ENCODE measurements at places on chromosomes 3 and 15.

- DNase-seq, result no peak
These were observed 52.2 kb downstream of the SATB1 start for GRCh38 chr3:18372786-18373405.

- DNase-seq, result no peak
These were observed 2.0 kb upstream of the PFKFB4 start for GRCh38 chr3:48558493-48559134.

GRCh38 chr3:127418560-127419147 lies 130.8 kb upstream of the PRR20G start:
- no peak for DNase-seq

DNA sequence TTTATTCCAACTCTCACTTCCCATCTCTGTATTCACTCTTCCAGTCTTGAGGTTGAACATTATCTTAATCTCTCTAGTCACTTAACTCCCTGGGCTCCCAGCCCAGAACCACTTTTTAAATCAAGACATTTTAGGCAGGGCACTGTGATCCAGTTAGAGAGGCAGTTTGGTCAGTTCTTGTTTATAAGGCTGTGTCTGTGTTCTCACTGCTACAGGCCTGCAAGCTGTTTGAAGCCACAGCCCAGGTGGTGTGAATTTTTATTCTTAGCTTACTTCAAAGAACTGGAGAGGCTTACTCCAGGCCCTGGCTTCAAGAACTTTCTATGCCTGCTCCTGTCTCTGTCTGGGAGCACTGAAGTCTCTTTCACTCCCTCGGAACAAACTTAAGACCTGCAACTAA lies 906.1 kb downstream of the CADM2 start:
- no peak for DNase-seq

DNA sequence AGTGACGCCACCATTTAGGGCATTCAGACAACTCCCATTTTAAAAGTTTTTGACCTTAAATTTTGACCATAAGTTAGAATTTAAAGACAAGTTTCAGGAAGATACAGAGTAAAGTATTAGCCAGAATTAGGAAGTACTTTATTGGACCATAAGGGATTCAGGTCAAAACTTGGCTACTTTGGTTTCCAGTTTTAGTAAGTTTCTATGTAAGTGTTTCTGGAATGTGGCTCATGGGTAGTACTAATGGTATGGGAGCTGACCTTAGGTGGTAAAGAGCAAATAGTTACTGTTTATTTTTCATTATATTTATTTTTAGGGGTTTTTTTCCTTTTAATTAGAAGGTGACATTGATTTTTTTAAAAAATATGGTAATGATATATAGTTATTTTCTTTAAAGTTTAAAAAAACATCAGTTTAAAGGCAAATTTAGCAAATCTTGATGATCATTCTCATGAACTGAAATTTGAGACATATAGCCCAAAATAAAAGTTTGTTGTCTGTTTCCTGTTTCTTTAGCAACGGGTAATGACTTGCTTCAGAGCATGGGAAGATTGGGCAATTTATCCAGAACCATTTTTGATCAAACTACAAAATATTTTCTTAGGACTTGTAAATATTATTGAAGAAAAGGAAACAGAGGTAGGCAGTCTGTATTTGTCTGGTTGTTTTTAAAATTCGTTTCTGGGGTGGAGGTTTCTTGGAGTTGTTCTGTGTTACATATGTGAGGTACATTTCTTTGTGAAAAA lies 34.3 kb downstream of the U2SURP start:
- no peak for DNase-seq

GRCh38 chr3:183697610-183698317 lies at the start of gene YEATS2:
YEATS2 (plus strand) TSS chr3:183697797; CDS start chr3:183715163, 17,366 bp downstream.
- DNase-seq, result peak; percentile 65

DNA sequence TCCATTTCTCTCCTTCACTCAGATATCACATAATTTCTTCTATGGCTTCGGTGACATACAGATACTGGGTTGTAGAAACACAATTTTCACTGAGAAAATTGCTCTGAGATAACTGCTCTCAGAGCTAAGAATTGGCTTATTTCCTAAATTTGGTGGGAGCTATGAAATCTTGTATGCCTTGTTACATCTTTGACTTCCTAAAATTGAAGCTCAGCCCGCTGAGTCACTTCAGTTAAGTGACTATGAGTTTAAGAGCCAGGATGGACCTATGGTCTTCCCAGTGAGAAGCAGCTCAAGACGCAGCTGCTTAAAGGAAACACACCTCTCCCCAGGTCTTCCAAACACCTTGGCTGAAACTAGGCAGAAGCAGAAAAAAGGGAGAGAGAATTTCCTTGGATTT lies 56.4 kb downstream of the EFHB start:
- no peak for DNase-seq

GRCh38 chr3:121995161-121996137 lies 26.6 kb downstream of the ILDR1 start:
- DNase-seq, result peak; percentile 74

- DNase-seq, result no peak
These were observed 35.1 kb downstream of the GJD2 start for GRCh38 chr15:34719695-34720094.

DNA sequence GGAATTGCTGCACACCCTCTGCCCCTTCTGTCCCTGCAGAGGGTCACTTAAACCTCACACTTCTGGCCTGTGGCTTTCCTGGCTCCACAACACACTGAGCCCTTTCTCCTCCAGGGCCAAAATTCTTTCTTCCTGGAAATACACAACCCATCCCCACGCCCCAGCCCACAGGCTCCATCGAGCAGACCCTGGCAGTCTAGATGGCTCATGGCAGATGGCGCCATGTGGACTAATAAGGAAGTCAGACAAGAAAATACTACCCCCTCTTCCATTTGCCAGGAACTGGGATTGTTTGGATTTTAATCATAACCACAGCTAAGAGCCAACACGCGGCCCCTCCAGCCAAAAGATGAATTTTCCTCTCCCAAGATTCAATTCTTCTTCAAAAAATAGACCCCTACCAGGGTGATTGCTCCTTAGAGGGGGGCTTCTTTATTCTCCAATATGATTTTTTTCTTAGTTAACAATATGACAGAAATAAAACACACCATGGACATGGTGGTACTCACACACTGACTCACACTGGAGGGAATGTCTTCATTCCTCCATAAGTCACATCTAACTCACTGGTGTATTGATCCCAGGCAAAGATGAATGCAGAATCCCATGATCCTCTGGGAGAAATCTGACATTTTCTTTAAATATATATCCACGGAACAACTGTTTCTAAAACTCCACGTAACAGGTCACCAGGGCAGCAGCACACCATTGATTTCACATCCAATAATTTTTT lies 111.5 kb downstream of the NTRK3 start:
- DNase-seq, result peak; percentile 28

DNA sequence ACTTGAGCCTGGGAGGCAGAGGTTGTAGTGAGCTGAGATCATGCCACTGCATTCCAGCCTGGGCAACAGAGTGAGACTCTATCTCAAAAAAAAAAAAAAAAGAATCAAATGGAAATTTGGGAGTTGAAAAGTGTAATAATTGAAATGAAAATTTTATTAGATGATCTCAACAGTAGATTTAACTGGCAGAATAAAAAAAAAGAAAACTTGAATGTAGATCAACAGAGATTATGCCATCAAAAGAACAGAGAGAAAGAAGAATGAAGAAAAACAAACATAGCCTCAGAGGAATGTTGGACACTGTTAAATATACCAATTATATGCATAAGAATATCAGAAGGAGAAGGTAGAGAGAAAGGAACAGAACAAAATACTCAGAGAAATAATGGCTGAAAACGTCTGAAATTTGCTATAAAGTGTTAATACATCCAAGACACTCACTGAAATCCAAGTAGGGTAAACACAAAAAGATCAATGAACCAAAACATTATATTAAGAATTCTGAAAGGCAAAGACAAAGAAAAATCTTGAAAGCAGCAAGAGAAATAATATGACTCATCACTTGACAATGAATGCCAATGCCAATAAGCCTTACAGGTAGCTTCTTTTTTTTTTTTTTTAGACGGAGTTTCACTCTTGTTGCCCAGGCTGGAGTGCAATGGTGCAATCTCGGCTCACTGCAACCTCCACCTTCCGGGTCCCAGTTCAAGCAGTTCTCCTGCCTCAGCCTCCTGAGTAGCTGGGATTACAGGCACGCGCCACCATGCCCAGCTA lies 14.6 kb upstream of the ELP6 start:
- no peak for DNase-seq

GRCh38 chr3:137988982-137989381 lies 21.0 kb upstream of the CLDN18 start:
- no peak for DNase-seq

Data from fibroblast of upper back skin (primary cell).